ENCODE measurements at places on chromosomes 1 and 21.

- no peak for DNase-seq
Measured at GRCh38 chr1:78549891-78550290, 59.1 kb downstream of the PTGFR start.

- DNase-seq: no peak
Measured at GRCh38 chr1:212078826-212079225, 43.3 kb downstream of the DTL start.

GRCh38 chr21:36751383-36751782 lies 52.5 kb downstream of the SIM2 start:
- no peak for DNase-seq

DNA sequence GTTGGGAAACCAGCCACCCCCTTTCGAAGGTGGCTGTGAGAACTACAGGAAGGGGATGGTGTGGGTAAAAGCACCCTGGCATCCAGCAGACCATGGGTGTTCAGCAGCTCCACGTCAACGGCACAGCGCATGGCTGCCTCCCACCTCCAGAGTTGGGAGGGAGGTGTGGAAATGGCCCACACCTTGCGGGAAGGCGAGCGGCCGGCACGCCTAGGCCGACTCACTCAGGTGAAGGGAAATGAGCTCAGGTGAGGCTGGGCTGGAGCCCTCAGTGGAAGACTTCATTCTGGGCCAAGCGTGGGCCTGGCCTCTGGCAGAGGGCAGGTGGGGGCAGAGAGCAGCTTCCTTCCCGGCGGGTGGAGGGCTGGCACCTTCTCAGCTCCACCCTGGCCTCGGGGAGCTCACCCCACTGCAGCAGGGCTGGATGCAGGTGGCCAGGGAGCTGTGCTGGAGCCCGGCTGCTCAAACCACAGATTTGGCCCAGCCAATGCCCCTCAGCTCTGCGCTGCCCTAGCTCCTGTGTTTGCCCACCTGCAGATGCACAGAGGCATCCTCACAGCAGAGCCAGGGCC lies 24.8 kb upstream of the ALDH4A1 start:
- DNase-seq: no peak

DNA sequence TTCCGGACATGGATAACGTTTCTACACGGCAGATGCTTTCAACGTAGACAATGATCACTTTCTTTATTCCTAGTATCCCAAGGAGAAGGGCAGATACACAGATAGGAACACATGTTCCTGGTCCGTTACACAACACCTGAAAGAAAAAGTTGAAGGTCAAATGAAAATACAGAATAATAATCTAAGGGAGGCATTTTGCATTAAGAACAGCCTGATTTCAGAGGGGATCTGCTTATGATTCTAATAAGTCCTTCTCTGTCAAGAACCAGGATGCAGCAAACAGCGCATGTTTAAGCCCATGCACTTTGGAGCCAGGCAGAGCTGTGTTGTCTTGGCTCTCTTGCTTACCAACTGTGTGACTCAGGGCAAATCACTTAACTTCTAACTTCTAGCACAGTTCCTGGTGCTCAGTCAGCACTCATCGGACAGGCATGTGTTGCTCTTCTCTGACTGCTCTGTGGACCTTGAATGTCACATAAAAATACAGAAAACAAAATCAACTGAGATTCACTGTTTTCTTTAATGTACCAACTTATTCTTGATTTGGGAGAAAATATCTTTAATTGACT lies 56.3 kb upstream of the CNN3 start:
- no peak for DNase-seq

DNA sequence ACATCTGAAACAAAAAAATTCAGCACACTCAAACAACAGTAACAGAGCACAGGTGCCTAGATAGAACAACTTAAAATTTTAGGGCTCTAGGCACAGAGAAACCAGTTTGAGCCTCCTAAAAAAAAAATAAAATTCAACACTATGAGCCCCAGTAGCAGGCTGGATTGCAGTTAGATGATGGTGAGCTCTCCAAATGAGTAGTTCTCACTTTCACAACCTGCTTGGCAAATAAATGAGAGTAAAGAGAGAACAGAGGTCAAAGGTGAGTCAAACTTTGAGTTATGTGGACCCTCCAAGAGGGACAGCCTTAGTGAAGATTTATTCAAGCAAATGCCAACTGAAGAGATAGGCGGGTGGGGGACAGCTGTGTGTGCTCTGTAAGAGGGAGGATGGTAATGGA lies 3.6 kb downstream of the BEND5 start:
- DNase-seq: no peak

DNA sequence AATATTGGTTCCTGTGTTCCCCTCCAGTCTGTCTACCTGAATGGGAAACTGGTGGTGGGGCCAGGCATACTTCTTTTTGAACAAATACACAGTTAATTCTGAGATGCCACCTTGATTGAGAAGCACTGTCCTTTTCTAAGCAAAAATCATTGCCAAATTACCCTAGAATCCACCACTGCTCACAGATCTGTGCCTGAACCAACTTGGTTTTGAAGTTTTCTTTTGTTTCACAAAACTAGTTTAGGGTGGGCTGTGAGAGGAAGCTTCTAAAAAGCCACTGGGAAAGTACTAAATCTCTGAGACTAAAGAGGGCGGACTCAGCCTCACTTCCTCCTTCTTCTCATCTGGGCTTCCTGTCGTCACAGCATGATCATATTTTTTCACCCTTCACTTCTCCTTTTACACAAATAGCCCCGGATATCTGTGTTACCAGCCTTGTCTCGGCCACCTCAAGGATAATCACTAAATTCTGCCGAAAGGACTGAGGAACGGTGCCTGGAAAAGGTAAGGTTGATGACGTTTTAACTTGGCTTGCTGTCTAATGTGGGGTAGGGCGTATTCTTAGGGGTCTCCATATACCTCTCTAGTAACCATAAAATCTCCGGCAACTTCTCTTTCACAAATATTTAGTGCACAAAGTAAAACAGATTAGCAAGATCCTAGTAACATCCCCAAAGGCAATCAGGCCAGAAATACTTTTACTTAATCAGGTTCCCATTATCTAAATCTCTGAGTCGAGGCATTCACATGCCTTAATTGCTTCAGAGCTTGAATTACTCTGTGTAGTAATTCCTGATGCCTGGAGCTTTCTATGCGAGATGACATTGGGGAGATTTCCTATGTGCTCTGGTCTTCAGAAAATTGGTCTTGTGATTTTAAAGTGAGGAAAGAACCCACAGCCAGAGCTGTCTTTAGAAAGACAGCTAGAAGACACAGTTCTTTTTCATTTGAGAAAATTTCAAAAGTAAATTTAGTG lies at the start of gene CD53:
CD53 (plus strand) TSS at position 404 of the 976 bp plus-strand sequence. CDS start 18,261 bp downstream, outside the sequence.
- DNase-seq: peak; percentile 6

DNA sequence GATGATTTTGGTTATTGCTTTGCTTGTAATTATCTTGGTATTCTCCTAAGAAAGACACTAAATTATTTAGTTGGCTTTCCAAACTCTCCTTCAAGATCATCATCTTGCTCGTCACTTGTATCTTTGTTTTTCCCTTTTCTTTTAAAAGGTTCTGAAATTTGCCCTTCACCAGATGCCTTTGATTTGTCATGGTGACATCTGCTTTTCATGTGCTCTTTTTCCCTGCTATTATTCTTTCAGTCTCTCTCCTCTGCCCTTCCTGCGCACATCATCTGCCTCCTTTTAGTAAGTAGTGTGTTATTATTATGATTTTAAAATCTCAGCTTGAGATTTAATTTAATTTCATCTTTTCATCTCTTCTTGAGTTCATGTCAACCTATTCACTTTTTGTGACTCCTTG lies 92.1 kb downstream of the BACH1 start:
- no peak for DNase-seq

- peak; percentile 8 for DNase-seq
Measured at GRCh38 chr1:61807606-61808140, 65.4 kb downstream of the PATJ start.

GRCh38 chr1:33097137-33097611 lies 16.2 kb downstream of the AZIN2 start:
- no peak for DNase-seq

GRCh38 chr1:100036718-100037655 lies 67.2 kb downstream of the SLC35A3 start:
- peak; percentile 61 for DNase-seq

DNA sequence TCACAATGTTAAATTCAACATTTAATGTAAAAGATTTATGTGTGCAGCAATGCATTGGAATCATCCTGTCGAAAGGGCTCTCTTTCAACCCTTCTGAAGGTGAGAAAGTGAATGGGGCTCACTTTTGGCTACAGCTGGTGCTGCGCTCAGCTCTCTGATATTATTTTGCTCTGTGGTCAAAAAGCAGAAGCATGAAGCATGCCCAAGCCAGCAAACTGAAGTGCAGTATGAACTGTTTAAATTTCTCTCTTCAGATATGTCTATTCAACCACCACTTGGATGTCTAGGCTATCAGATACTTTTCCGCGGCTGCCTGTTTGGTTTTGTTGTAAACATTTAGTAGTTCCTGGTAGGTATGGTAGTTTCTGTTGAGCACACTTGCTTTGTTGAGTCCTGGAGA lies 216.9 kb upstream of the TMPRSS15 start:
- DNase-seq: no peak

GRCh38 chr1:228938537-228938901 lies 203.2 kb downstream of the RHOU start:
- DNase-seq: peak; percentile 52
